ENCODE measurements at places on chromosomes 1 and 21. TPM values are rescaled to one million over a fixed set of nuclear protein-coding genes. Genes with fewer than 3 reads are reported as not detected.

SLFNL1 gene
- total RNA-seq: under 0.01 TPM

CLCA4 gene
- not detected for total RNA-seq

OR10J4 gene
- not detected for total RNA-seq

TNFAIP8L2 gene
- total RNA-seq: not detected

ELAPOR1 gene
- total RNA-seq: 0.64 TPM

MLLT11 gene
- total RNA-seq: 9.1 TPM

ETV3L gene
- total RNA-seq: not detected

CD34 gene
- total RNA-seq: 0.43 TPM

PRAMEF18 gene
- total RNA-seq: not detected

GPR37L1 gene
- under 0.01 TPM for total RNA-seq

SMPDL3B gene
- not detected for total RNA-seq

AGT gene
- 0.32 TPM for total RNA-seq

CCDC17 gene
- total RNA-seq: 1.3 TPM

KCNE1 gene
- total RNA-seq: under 0.01 TPM

TLR5 gene
- total RNA-seq: not detected

MEX3A gene
- 1.9 TPM for total RNA-seq

ADAM30 gene
- under 0.01 TPM for total RNA-seq

TSPEAR gene
- not detected for total RNA-seq

MATN1 gene
- not detected for total RNA-seq

SAMSN1 gene
- 0.86 TPM for total RNA-seq

GPR161 gene
- total RNA-seq: 11.3 TPM

PIK3R3 gene
- total RNA-seq: 14.2 TPM
